ENCODE measurements at places on chromosomes 2 and 18.

DNA sequence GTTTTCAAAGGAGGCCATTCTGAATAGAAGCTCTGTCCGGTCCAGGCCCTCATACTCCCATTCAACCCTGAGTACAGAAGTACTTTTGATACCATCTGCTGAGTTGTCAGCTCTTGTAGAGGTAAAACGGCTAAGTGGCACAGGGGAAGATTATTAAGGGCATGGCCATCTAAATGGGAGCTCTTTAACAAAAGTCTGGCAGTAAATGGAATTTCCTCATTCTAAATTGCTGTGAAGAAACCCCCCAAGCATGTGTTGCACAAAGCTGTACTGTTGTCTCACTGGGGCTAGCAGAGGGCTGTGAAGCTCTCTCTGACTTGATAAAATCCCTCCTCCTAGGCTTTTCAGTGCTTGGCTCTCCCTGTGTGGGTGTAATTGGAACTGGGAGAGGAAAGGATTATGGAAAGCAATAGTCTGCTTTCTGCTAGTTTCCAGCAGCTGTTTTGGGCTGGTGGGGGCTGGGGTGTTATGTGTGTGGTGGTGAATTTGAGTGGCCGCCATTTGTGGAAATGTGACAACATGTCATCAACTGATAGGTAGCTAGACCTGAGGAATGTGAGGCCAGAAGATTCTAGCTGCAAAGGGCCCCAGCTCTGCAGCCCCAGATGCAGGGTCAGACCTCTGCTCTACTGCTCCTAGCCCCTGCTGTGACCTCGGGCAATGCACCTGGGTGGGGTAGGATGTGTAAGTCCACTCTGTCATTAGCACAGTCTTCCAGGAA, 65.1 kb downstream of the MAP4K4 start:
- no peak for DNase-seq

DNA sequence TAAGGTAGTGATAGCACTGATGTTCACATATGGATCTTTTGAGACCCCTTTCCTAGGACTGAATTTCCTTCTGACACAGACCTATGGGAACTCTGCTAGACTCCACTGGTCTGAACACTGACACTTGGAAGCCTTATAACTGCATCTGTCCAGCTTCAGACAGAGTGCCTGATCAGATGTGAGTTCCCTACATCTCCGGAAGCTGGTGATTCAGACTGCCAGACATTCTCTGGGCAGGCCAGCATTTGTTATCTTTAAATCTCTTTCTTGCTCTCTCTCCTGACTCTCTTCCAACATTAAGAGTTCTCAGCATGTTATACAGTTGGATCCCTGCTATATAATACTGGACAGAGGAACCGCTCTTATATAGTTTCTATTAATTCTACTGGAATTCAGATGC, 408.5 kb downstream of the ZEB2 start:
- no peak for DNase-seq

DNA sequence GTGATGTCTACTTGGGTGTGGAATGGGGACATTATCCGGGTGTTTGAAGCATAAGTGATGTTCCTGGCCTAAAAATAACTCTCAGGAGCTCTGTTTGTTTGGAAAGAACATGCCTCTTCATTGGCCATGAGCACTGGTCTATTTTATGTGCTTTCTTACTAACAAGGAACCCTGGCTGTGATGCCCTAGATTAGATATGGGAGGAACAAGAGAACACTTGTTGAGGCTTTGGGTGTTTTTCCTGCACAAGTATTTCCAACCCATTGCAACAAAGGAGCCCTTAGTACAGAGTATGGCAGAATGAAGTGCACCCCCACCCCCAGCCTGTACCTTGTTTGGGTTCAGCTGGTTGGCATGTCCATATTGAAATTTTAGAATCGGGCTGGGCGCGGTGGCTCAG, 95.9 kb downstream of the SLC4A3 start:
- no peak for DNase-seq

GRCh38 chr18:48676346-48676745, 137.5 kb downstream of the CTIF start:
- no peak for DNase-seq

- no peak for DNase-seq
Measured at GRCh38 chr18:677145-677544, 19.7 kb downstream of the TYMS start.

DNA sequence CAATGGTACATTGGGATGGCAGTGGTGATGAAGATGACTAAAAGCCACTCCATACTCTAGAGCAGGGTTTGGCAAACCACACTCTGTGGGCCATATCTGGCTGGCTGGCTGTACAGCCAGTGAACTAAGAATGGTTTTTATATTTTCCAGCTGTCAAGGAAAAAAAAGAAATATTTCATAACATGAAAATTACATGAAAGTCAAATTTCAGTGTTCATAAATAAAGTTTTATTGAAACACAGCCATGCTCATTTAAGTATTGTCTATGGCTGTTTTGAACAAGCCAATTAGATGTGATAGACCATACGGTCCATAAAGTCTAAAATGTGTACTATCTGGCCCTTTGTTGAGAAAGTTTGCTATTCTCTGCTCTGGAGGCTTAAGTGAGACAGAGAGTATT, 1.5 kb downstream of the TTC21B start:
- no peak for DNase-seq

DNA sequence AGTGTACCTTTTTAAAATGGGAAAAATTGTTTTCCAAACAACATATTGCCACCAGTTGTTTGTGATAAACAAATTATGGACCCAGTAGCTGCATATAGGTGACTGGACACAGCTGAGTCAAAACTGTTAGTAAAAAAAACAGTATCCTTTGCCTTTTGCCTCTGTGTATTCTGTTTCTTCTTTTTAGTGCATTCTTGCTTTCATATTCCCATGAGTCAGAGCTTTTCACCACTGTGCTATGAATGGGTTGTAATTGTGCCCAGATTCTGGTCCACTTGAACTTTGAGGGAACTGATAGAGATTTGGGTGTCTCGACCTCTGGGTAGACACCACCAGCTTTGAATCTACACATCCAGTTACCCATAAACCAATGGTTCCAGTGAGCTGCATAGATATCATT, 1441.9 kb upstream of the ZEB2 start:
- no peak for DNase-seq

DNA sequence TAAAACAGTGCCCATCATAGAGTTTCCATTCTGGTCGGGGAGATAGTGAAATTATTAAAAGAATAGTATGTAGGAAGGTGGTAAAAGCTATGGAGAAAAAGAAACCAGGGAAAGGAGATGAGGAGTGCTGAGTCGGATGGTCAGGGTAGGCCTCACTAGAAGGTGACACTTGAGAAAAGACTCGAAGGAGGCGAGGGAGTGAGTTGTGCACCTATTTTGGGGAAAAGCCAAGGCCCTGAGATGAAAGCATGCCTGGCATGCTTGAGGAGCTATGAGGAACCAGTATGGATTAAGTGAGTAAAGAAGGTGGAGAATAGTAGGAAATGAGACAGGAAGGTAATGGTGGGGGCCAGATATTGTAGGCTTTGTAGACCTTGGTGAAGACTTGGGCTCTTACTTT, 7.3 kb upstream of the TTLL4 start:
- DNase-seq = no peak

DNA sequence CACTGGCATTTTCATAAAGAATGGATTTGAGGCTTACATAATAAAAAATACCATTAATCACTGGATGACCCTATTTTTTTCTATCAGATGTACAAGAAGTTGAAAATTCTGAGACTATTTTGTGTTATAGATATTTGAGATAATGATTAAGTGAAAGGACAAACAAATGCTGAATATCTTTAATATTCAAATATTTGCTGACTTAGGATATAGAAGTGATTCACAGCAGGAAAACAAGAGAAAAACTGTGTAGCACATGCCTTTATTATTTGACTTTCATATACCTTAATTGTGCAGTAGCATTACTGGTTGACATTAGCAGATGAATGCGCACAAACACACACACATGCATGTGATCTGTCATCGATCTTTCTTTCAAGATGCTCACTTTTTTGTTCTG, 766.5 kb downstream of the SATB2 start:
- DNase-seq = no peak

DNA sequence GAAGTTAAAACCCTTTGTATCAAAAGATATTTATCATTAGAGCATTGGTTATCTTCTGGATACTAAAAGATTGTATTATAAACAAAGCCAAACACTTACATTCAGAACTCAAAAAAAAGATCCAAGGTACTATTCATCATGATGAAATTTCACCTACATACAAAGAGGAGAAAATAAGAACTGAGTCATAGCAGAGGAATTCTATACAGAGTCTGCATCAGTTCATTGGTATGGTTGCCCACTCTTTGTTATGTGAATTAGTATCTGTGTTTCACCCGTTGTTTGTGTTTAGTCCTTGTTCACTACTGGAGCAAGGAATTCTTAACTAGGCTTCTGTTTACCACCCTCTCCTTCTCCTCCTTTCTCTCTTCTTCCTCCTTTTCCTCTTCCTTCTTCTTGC, 157.9 kb downstream of the LNPK start:
- DNase-seq = no peak

DNA sequence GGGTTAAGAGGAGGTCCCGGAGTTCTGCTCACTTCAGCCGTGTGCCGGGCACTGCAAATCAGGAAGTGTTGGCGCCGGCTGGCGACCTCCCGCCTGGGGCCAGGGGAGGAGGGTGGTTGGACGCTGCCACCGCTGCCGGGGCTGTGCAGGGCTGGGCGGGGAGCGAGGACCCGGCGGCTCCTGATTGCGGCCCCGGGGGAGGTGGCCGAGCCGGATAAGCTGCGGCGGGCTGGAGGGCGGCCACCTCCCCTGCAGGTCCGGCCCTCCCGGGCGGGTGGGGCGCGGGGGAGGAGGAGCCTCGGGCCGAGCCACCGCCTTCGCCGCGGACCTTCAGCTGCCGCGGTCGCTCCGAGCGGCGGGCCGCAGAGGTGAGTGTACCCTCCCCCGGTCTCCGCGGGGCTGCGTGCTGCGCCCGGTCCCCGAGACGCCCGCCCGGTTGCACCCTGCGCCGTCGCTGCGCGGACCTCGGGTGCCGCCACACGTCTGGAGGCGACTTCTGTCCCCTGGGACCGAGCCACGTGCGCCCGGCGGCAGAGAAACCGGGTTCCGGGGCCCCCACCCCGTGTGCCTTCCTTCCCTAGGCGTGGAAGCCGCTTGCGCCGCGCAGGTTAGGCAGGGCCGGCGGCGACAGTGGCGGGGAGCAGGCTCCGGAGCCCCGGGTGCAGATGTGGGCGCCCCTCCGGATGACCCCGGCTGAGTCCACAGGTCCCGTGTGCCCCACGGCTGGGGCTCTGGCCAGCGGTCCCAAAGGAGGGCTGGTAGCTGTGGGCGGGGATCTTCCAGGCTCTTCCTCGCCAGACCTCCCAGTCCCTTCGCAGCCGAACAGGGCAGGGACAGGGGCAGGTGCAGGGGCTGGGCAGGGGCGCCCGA, at the start of gene STEAP3:
Gene STEAP3, plus strand, starts transcription at position 314 of the 870 bp plus-strand sequence. CDS start 7,179 bp downstream, outside the sequence.
- no peak for DNase-seq

DNA sequence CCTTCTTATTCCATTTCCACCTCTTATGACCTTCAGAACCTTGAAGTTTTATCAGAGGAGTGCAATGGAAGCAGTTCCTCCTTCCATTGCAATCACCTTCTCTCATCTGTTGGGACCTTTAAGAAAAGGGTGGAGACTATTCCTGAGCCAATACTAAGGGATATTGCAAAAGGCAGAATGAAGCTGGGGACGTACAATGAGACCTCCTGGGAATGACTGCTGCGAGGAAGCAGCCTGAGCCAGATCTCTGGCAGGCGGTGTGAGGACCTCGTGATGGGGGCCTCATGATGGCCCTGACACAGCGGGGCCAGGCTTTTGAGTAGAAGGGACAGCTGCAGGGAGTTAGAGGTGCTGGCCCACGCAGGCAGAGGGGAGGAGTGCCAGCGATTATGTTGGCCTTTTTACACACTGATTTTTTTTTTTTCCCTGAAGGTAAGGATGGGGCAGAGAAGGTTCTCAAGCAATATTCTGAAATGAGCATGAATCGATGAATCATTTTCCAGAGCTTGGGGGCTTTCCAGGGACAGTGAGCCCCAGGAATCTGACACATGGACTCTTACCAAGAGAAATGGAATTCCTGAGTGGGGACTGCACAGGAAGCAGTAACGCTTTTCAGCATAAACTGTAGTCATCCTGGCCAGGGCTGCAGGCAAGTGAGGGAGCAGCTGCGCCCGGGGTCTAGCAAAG, 40.0 kb upstream of the LAPTM4A start:
- no peak for DNase-seq

GRCh38 chr2:108998911-108999310, 9.9 kb upstream of the EDAR start:
- no peak for DNase-seq

DNA sequence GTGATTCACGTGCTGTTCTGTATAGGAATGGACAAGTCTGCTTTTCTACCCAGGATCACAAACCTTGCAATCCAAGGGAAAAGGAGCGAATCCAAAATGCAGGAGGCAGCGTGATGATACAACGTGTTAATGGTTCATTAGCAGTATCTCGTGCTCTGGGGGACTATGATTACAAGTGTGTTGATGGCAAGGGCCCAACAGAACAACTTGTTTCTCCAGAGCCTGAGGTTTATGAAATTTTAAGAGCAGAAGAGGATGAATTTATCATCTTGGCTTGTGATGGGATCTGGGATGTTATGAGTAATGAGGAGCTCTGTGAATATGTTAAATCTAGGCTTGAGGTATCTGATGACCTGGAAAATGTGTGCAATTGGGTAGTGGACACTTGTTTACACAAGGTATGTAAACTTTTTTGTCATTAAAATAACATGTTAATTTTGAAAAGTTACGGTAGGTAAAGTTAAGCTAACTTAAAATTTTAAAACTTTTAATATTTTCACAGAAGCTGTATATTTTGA, 33.0 kb downstream of the PPM1B start:
- DNase-seq = no peak

DNA sequence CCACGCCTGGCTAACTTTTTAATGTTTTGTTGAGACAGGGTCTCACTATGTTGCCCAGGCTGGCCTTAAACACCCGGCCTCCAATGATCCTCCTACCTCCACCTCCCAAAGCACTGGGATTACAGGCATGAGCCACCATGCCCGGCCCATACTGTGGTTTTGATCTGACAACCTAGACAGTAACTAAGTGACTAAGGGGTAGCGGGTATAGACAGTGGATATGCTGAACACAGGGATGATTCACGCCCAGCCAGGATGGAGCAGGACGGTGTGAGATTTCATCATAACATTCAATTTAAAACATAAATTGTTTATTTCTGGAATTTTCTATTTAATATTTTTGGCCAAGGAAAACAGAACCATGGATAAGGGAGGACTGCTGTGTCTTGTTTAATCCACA, 36.0 kb upstream of the YPEL5 start:
- DNase-seq = no peak
